Neural cell (in vitro differentiated cells): ENCODE measurements at places on chromosomes 6 and 20. TPM values are rescaled to one million over a fixed set of nuclear protein-coding genes. Genes with fewer than 3 reads are reported as not detected.

The BNIP5 gene
- polyA plus RNA-seq = not detected in 2 replicates

The NOL4L gene
- polyA plus RNA-seq = 20.4 and 27.2 TPM in 2 replicates

The NOX3 gene
- 0.11 TPM in 1 of 2 replicates, not detected in the other for polyA plus RNA-seq

The ETV7 gene
- polyA plus RNA-seq = 0.32 TPM in 1 of 2 replicates, not detected in the other

The PRKN gene
- polyA plus RNA-seq = 1.2 and 3.4 TPM in 2 replicates

The DEF6 gene
- polyA plus RNA-seq = 0.48 and 1.3 TPM in 2 replicates
